ENCODE measurements at places on chromosomes 5 and 9.

GRCh38 chr5:149657324-149657723 is 72.8 kb upstream of the PPARGC1B start:
- no peak for DNase-seq

DNA sequence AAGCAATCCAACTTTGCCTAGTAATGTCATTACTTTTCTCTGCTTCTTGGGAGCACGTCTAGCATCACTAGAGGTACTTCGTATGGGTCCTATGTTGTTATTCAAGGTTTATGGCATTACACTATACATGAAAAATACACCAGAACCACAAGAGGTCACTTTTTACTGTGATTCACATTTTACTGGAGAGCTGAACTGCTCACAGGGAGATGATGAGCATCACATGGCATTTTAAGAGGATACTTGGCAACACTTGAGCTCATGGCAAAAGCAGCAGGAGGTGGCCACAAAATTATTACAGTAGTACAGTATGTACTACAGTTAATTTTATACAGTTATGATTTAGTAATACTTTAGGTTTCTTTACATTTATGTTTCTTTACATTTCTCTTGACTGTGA is 223.4 kb downstream of the PARP8 start:
- no peak for DNase-seq

GRCh38 chr5:50576265-50576664 is 90.2 kb upstream of the PARP8 start:
- DNase-seq = no peak

DNA sequence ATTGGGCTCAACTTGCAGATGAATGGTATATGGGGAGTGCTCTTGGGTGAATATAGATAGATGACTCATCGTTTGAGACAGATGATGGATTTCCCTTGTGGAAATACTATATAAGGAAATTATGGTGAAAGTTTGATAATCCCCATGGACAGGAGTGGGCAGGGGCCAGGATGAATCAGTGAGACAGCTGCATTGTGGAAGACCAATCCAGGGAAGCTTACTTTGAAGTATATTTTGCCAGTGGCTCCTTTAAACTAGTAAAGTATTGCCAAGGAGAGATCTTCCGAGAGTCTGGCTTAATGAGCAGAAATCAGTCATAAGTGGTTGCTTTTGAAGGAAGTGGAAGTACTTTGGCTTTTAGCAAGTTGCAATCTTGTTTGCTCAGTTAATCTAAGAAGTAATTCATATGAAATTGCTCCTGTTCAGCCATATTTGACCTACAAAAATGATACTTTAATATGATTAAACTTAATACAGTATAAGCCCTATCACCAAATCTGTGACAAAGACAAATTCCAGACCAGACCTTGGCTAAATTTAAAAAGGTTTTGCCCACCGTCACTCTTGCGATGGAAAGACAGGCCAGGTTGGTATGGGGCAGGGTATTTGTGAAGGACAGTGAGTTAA is 9.3 kb upstream of the TNC start:
- no peak for DNase-seq

- DNase-seq = no peak
These were observed 17.9 kb upstream of the MSMP start for GRCh38 chr9:35771943-35772342.

All from HS-27A (cell line).